ENCODE measurements at places on chromosomes 3 and 15.
A peak's percentile ranks its signal among the peaks of the same experiment; 100 is the strongest.

DNA sequence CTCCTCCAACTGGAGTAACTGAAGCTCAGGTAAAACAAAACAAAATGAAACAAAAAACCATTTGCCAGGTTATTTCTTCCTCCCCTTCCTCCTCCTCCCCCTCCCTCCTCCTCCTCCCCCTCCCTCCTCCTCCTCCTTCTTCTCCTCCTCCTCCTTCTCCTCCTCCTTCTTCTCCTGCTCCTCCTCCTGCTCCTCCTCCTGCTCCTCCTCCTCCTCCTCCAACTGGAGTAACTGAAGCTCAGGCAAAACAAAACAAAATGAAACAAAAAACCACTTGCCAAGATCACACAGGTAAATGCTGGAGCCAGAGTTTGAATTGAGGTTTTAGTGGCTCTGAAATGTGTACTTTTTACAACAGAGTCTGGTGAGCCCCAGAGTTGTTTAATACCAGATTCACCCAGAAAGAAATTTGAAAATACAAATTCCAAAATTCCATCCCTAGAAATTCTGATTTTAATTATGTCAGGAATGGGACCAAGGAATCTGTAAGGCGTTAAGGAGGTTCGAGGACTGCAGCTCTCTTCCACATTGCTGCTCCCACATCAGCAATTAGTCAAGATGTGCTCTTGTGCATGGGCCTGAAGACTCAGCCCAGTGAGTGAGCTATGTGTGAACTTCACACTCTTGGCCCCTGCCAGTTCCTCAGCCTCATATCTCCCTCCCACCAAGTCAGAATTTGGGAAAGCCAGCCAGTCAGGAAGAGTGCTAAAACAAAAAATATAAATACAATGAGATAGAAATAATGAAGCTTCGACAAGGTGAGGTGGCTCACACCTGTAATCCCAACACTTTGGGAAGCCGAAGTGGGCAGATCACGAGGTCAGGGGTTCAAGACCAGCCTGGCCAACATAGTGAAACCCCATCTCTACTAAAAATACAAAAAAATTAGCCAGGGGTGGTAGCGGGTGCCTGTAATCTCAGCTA is 31.6 kb upstream of the ZNF770 start:
- peak; percentile 20 for DNase-seq

GRCh38 chr3:183845608-183846288 is 20.4 kb upstream of the MAP6D1 start:
- DNase-seq: no peak

- no peak for DNase-seq
Observed at GRCh38 chr3:55297245-55297644, 189.9 kb downstream of the WNT5A start.

DNA sequence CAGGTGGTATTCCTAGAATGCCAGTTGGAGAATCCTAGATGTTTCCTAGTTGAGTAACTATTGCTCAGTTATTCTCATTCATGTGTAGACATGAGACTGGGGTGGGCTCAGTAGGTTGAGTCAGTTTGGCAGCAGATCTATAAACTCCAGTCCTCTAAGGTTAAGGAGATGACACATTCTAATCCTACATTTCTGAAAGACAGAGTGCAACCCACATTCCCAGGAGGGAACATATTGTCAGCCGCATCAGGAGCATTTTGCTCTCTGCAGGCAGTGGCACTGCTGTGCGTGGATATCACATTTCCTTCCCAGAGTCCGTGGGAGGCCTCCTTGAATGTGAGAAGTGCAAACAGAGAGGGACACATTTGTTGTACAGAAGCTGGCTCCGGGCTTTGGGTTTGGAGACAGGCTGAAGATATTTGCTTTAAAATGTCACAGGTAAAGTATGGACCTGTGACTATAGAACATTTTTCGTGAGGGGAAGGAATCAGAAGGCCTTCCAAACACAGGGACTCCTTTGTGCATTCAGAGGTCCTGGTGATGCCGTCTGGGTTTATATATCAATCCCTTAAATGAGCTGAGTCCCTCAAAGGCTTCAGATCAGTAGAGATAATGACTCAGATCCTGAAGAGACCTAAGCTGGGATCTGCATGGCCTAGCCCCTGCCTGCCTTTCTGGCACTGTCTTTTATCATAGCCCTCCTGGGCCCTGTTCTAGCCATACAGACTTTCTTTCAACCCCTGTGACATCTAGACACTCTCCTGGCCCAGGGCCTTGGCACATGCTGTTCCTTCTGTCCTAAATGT is 156.5 kb downstream of the CADPS start:
- no peak for DNase-seq

- no peak for DNase-seq
Observed at GRCh38 chr15:45023659-45024225, 747 bp downstream of the SORD start.

GRCh38 chr3:159926573-159926972 is 62.1 kb upstream of the IL12A start:
- no peak for DNase-seq

- DNase-seq: no peak
Observed at GRCh38 chr15:31104003-31104402, 2.5 kb upstream of the TRPM1 start.

DNA sequence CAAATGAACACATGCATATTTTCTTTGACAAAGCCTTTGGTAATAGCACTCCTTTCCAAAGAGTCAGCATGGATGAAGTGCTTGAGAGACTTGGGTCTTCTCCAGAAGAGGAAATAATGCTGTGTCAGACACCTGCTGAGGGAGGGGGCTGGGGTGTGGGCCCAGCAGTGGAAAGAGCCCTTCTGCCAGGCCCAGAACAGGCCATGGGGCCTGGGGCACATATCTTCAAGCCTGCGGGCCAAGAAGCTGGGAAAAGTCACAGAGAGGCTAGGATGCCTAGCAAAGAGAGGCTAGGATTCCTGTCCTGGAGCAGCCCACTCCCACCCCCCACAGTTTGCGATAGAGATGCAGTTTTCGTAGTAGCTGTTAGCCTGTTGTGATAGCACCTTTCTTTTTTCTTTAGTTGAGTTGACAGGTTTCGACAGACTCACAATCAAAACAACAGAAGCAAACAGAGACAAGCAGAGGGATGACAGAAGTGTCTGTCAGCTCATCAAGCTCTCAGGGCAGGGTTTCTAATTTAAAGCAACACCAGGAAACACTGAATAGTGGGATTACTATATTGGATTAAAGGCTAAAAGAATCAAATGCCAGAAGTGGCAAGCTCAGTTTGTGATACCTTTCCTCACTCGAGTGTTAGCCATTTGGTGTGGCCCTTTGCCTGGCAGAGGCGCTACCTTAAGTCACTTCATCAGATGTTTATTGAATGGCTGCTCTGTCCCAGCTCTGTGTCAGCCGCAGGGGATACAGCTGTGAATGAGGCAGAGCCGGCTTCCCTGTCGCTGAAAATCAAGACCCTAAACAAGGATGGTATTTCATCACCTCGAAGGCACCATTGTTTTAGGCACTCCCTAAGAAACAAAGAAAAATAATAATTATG is 19.0 kb downstream of the CMTM7 start:
- no peak for DNase-seq

GRCh38 chr3:134775831-134776230 is 19.2 kb upstream of the EPHB1 start:
- no peak for DNase-seq

DNA sequence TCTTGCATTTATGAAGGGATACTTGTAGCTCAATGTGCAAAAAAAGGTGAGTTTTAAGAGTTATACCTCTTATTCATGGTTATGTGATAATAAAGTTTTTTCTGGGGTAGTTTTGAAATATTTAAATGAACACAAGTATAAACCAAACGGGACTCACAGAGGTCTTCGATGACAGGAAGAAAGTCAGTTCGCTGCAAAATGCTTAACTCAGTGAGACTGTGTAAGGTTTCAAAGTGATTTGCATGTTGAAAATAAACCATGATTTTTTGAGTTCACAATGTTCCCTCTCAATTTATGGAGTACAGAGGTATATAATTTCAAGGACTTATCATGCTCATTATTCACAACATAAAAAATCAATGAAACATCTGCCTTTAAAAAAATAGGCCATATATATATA is 36.3 kb upstream of the MYH15 start:
- no peak for DNase-seq

DNA sequence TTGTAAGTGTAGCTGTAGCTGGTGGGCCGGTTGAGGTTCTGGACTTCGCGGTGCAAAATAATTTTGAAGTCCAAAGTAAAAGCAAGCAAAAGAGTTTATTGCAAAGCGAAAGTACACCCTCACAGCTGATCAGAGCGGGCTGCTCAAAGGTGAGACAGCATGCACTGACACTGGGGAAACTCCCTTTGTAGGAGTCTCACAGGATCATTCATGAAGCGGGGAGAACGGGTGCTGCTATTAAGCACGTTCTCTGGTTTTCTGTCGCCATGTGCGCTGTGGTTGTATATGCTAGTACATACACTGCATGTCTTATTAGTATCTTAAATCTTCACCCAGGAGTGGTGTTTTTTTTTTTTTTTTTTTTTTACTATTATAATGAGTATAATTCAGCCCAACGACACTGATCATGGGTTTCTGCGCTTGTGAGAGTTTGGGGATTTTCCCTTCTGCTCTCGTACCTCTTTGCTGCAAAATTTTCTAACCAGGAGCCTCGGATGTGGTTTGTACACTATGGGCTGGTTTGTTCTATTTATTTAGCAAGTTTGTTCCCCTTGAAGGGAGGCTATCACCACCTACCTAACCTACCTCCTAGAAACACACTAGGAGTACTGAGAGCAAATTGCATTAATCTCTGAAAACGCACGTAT is 1.4 kb upstream of the AP4E1 start:
- DNase-seq: peak; percentile 11

GRCh38 chr3:125478326-125478725 is 41.7 kb downstream of the SNX4 start:
- no peak for DNase-seq

- no peak for DNase-seq
Observed at GRCh38 chr3:13015286-13016082, 57.7 kb downstream of the IQSEC1 start.

DNA sequence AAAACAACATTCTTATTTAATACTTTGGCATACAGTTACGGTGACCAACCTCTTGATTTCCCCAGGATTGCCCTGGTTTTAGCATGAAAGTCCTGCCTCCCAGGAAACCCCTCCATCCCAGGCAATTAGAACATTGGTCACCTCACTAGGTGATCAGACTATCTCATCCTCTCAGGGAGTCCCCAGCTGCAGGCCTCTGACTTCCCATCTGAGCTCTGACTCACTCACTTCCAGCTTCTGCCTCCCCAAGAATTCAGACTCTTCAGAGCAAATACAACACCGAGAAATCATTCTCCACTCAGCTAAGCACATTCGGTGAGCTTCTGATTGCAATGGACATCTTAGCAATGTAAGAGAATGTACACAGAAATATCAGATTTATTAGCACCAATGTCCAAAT is 92.4 kb upstream of the HES1 start:
- no peak for DNase-seq

- no peak for DNase-seq
Observed at GRCh38 chr3:114687151-114687550, 393.3 kb downstream of the TIGIT start.

- DNase-seq: no peak
Observed at GRCh38 chr15:63372018-63372705, 9.5 kb downstream of the CA12 start.

GRCh38 chr3:173217127-173217526 is 76.1 kb upstream of the SPATA16 start:
- DNase-seq: no peak

GRCh38 chr3:107987036-107987939 is 103.5 kb downstream of the CD47 start:
- DNase-seq: peak; percentile 80

- DNase-seq: no peak
Observed at GRCh38 chr3:102133376-102133775, 284.1 kb downstream of the NFKBIZ start.

- no peak for DNase-seq
Observed at GRCh38 chr3:132356568-132356967, 39.4 kb downstream of the ACP3 start.

DNA sequence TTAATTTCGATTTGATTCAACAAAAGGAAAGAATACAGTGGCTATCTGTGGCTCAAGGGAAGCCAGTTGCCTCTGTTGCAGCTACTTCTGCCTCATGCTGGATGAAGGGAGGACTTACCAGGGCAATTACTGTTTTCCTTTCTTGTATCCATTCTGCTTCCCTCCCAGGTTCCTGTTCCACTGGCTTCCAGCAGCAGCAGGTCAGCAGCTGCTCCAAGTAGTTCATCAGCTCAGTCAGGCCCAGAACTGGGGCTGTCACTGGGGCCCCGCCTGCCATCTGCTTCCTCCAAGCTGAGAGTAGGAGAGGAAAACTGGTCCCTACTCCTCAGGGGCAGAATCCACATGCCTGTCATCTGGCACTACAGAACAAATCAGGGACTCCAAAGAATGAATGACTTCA is 48.6 kb upstream of the ULK4 start:
- DNase-seq: no peak

GRCh38 chr3:23880703-23881339 is 36.0 kb downstream of the NKIRAS1 start:
- peak; percentile 17 for DNase-seq

DNA sequence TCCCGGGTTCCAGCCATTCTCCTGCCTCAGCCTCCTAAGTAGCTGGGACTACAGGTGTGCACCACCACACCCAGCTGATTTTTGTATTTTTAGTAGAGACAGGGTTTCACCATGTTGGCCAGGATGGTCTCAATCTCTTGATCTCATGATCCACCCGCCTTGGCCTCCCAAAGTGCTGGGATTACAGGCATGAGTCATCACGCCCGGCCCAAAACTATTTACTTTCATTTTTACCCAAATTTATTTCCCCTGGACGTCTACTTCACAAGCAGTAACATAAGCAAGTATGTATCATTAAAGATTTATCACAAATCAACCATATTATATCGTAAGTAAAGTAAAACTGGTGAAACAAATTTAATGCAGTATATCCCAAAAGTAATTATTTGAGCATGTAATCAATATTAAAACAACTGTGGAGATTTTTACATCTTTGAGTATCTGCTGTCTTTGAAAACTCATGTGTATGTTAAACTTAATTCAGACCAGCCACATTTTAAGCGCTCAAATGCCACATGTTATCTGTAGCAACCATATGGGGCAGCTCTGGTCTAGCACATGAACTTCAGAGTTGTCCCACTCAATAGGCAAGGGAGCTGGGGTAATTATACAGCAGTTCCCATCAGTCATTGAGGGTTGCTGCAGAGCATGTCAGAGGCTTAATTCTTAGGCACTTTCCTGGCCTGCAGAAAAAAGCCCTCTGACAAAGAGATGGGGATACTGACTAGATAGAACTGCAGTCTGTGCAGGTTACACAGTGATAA is 185.7 kb upstream of the CTDSPL start:
- no peak for DNase-seq

GRCh38 chr3:41094351-41094750 is 105.0 kb upstream of the CTNNB1 start:
- DNase-seq: no peak

GRCh38 chr3:50876947-50877346 is 202.2 kb downstream of the DOCK3 start:
- no peak for DNase-seq

- no peak for DNase-seq
Observed at GRCh38 chr3:170500995-170501394, 82.3 kb downstream of the CLDN11 start.

- DNase-seq: no peak
Observed at GRCh38 chr15:40691737-40692136, 3.2 kb upstream of the RAD51 start.

GRCh38 chr15:73383310-73384189 is 14.8 kb upstream of the HCN4 start:
- no peak for DNase-seq
